GM12865 (cell line): ENCODE measurements at places on chromosomes 4 and X.

GRCh38 chr4:24836661-24837242, 41.4 kb downstream of the SOD3 start:
- no peak for DNase-seq

DNA sequence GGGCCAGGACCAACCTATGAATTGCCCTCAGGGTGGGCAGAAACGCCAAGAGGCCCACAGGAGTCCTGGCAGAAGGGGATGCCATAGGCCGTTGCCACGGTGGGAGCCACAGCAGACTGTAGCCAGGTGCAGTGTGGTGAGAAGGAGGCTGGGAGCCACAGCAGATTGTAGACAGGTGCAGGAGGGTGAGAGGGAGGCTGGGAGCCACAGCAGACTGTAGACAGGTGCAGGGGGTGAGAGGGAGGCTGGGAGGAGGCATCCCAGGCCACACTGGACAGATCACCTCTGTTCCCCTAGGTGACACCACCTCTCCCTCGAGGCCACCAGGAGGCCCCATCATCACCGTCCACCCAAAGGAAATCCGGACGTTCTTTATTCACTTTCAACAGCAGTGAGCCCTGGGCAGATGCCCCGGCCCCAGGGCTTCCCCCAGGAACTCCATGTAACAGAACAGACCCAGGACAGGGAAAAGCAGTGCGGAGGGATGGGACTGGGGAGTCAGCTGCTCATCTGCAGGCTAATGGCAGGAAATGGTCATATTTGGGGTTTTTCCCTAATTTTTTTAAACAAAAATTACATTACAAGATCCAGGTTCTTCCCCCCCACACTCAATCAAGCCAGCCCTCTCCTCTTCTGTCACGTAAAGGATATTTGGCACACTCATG, 19.5 kb upstream of the MRFAP1 start:
- no peak for DNase-seq

DNA sequence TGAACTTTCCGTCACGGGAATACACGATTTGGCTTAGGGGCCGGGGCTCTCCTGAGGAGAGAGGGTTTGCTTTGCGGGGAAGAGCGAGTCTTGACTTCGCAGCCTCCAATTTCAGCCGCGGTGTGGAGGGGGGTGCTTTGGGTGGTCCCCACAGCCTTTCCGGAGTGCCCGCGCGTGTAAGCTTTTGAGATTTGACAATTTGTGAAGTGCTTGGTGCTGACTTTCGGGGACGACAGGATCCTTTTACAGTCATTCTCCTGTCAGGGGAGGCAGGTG, 355 bp downstream of the SCML1 start:
- no peak for DNase-seq

GRCh38 chr4:140711910-140712309, 44.3 kb downstream of the TBC1D9 start:
- no peak for DNase-seq

DNA sequence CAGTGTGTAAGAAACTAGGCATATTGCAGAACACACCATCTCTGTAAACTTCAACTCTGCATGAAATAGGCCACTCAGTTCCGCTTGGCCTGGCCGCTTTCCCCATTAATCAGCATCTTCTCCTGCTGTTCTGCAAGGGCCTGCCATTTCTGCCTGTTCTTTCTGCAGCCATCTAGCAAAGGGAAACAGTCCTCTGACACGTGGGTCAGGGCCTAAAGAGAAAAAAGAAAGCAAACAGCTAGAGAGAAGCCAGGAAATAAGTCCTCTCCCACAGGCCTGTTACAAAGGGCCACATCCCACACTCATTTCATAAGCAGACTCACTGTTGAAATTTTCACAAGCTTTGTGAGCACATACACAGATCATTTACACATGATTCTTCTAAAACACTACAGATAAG, 130.1 kb downstream of the PDE5A start:
- DNase-seq: no peak

DNA sequence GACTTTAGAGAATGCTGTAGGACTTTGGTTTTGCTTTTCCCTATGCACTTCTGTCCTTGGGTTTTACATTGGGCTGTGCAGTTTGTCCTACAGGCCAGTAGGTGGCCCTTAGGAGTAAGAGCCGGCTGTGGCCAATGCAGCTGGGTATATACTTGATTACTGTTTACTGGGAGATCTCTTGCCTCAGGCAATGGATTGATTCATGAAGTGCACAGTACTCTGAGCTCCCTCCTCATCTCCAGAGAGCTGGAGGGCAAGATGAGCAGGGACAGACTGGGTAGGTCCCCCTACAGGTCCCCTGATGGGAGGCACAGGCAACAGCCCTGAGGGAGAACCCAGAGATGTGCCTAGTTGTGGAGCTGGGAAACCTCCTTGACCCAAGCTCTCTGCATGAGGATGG, 103.8 kb upstream of the QRFPR start:
- DNase-seq: peak; percentile 58

- DNase-seq: no peak
Measured at GRCh38 chr4:94431388-94431787, 20.4 kb upstream of the PDLIM5 start.

- peak; percentile 40 for DNase-seq
Measured at GRCh38 chr4:16264798-16265197, 38.5 kb upstream of the TAPT1 start.

- no peak for DNase-seq
Measured at GRCh38 chrX:150880808-150881165, 17.7 kb downstream of the CD99L2 start.

- no peak for DNase-seq
Measured at GRCh38 chrX:11450354-11450753, 157.1 kb downstream of the AMELX start.

DNA sequence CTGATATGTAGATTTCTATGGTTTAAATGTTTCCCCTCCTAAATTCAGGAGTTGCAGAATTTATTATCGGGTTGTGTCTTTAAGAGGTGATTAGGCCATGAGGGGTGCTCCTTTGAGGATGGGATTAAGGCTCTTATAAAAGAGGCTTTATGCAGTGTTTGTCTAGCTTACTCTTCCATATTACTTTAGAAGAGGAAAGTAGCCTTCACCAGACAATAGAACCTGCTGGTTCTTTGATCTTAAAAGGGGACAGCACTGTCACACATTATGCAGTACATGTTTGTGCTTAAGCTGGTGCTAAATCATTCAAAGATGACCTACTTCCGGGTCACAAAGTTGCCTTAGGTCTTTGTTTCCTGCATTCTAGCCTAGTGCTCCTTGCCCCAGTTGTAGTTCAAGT, 81.0 kb downstream of the CPXCR1 start:
- no peak for DNase-seq

GRCh38 chr4:73451404-73451803, 15.4 kb downstream of the AFP start:
- DNase-seq: no peak

GRCh38 chrX:13691841-13692371, 3.0 kb downstream of the RAB9A start:
- peak; percentile 51 for DNase-seq

- no peak for DNase-seq
Measured at GRCh38 chr4:159038536-159038935, 64.3 kb upstream of the RAPGEF2 start.

- no peak for DNase-seq
Measured at GRCh38 chr4:155119006-155119405, 89.4 kb upstream of the NPY2R start.

DNA sequence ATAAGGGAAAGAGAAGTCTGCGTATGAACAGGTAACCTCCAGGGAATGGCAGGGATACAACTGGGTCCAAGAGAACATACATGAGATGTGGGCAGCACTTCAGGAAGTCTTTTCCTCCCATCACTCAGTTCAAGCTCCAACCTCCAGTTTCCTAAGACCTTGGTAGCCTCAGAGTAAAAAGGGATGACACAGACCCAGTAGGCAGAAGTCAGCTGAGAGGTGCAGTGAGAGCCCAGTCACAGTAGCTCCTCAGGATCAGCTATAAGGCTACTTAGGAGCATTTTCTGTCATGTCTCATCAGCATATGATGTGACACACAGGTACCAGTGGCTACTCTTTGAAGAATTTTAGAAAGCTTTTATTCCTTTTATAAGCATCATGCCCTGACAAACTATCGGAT, 12.5 kb upstream of the STS start:
- DNase-seq: no peak

- no peak for DNase-seq
Measured at GRCh38 chr4:110348711-110349383, 127.1 kb upstream of the ENPEP start.

DNA sequence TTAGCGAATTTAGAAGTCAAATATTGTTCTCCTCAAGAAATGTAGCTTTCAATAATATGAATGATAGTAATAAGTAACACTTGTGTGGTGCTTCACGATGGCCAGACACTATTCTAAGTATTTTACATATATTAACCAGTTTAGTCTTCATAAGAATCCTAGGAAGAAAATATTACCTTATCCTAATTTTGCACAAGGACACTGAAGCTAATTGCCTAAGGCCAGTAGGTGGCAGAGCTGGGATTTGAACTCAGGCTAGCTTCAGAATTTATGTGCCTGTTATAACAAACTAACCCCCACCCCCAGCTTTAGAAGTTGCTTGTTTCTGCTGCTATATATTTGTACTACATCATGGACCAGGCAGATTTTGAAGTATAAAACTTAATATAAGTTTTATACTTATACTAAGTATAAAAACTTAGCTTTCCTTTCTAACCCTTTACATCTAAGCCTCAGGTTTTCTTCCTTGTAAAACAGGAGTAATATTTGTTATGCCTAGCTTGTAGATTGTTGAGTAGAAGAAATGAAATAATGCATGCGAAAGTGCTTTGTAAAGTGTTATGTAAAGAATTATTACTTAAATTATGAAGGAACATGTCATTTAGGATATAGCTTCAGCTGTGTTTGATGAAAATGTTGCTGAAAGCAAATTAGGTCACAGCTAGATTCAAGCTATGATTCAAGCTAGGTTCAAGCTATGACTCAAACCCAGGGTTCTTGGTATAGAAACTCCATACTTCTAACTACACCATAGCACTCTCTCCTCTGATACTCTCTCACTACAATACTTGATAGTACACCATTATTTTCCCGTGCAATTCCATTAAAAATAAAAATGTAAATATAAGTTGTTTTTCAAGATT, 4.2 kb upstream of the CDS1 start:
- peak; percentile 41 for DNase-seq

GRCh38 chr4:86653237-86653865, 59.2 kb downstream of the PTPN13 start:
- peak; percentile 21 for DNase-seq

- DNase-seq: no peak
Measured at GRCh38 chr4:105887508-105887907, 7.8 kb upstream of the NPNT start.

DNA sequence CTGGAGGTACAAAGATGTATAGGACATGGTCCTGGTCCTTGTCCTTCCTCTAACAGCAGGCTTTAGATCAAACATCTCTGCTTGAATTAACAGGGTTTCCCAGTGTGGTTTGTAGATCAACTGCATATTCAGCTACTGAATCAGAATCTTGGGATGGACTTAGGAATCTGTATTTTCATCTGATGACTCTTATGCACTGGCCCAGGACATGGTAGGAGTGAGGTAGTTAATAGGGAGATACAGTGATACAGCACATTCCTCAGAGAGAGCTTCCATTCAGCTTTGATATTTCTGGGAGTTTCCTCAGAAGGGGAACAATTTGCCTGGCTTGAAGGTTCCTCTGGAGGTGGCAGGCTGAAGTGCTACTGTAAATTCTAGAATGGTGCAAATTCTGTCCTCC, 203.1 kb downstream of the LARP7 start:
- no peak for DNase-seq

- no peak for DNase-seq
Measured at GRCh38 chr4:135605076-135605475, 1403.5 kb upstream of the PABPC4L start.

DNA sequence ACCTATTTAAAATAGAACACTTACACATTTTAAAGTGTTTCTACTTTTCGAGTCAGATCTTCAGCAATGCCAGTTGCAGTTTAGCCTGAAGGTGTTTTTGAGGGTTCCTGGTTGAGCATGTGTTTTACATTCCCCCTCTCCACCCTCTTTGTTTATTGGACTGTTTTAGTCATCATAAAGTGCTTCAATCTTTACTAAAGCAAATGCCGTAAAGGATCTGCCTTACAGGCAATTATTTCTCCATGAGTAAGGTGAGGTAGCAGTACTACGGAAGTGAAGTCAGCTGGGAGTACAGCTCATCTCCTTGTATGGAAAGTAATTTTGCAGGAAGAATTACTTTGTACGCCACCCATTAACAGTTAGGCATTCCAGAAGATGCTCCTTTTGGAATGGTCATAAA, 36.9 kb downstream of the PDLIM5 start:
- no peak for DNase-seq

- DNase-seq: peak; percentile 76
Measured at GRCh38 chr4:152536545-152537182, 772 bp upstream of the FBXW7 start.

DNA sequence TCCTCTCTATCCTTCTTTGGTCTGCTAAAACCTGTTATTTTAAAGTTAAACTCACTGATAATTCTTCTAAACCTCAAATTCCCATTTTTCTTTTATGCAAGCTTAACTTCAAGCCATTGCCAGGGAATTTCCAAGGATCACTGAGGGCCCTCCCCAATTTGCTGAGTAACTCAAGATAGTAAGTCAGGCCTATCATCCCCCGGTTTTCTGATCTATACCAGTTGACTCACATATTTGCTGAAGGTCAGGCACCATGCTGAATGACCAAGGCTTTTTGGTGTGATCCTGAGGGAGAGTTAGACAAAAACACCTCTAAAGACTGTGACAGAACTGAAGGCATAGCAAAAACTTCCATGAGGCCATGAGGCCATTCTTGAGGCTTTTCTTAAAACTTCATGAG, 1301.9 kb downstream of the PCDH7 start:
- DNase-seq: no peak

DNA sequence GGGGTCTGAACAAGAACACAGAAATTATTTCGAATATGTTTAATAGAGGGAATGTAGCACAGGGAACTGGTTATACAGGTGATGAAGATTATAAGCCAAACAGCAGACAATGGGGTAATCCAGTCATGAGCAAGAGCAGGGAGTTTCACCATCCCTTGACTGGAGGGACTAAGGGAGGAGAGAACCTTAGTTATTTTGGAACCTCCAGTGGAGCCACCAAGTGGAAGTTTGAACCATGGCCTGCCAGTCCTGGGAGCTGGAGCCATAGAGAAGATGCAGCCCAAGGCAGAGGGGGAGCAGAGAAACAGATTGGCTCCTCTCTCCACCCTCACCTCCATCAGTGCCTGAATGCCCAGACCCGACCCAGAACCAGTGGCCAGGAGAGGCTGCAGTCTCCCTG, 264.6 kb upstream of the RASGEF1B start:
- DNase-seq: no peak

- no peak for DNase-seq
Measured at GRCh38 chrX:154793084-154793795, 12.0 kb downstream of the MPP1 start.

- DNase-seq: no peak
Measured at GRCh38 chr4:29900336-29900735, 819.8 kb upstream of the PCDH7 start.

GRCh38 chr4:51843309-51844152, 578 bp downstream of the DCUN1D4 start:
- peak; percentile 35 for DNase-seq

DNA sequence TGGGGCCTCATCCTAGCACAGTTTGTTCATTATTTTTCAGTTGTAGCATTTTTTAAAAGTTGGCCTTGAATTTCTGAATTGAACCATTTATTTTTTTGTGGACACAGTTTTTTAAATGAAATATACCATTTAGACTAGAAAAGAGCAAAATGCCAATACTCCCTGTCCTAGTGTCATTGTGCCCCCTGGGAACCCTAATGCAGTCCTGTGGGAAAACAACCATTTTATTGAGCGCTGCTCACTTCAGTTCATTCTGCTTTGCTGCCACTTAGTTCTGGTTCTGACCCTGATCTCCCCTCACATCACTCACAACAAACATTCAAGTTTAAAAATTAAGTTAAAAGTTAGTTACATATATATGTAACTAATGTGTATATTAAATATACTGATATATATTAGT, 5.4 kb downstream of the NFKB1 start:
- DNase-seq: no peak
